ENCODE measurements at places on chromosomes 5 and 9. TPM values are rescaled to one million over a fixed set of nuclear protein-coding genes. Genes with fewer than 3 reads are reported as not detected.

Gene GRAMD2B
- 10.4 TPM for total RNA-seq

- no peak for DNase-seq
Measured at GRCh38 chr5:53407373-53407772, 73.1 kb upstream of the FST start.

DNA sequence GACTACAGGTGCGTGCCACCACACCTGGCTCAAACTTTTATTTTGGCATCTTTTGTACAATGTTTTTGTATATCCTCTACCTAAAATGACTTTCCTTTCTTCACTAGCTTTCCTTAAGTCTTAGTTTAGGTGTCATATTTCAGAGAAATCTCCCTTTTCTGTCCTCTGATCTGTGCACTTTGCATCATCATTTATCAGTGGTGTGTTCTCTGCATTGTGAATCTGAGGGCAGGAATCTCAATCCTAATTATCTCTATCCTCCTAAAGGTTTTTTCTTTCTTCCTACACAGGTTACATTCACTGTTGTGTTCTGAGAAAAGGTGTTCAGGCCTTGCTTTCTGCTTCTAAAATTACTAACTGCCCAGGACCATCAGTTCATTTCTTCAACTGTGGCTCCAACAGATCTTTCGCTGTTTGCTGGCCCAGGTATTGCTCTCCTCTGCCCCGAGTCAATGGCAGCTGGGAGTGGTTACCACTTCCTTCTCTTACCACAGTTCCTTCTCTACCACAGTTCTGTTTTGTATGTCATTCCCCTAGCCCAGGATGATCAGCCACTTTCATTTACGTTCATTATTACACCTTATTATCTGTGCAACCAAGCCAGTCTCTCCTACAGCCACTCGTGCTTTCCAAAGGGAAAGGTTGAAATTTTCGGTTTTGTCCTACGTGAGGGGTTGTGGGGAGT, 14.0 kb downstream of the TGFBR1 start:
- no peak for DNase-seq

- DNase-seq = no peak
Measured at GRCh38 chr5:44637916-44638869, 170.6 kb upstream of the MRPS30 start.

- peak; percentile 41 for DNase-seq
Measured at GRCh38 chr9:80994892-80995291, 694.5 kb downstream of the TLE1 start.
